Adipocyte (in vitro differentiated cells): ENCODE measurements at places on chromosomes 13 and 19.

DNA sequence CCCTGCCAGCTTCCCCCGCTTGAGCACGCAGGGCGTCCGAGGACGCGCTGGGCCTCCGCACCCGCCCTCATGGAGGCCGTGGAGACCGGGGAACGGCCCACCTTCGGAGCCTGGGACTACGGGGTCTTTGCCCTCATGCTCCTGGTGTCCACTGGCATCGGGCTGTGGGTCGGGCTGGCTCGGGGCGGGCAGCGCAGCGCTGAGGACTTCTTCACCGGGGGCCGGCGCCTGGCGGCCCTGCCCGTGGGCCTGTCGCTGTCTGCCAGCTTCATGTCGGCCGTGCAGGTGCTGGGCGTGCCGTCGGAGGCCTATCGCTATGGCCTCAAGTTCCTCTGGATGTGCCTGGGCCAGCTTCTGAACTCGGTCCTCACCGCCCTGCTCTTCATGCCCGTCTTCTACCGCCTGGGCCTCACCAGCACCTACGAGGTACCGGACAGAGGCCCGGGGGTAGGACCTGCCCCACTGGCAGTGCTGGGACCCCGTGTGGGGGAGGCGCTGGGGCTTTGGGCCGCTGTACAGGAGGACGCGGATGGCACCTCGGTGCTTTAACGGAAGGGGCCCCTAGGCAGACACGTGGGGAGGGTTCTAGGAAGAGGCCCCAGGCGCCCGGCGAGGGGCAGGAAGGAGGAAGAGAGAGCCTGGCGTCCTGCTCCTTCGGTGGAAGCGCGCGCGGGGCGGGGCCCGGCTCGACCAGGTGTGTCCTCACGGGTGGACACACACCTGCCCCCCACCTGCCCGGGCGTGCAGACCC, 681 bp downstream of the SLC5A5 start:
- no peak for DNase-seq

DNA sequence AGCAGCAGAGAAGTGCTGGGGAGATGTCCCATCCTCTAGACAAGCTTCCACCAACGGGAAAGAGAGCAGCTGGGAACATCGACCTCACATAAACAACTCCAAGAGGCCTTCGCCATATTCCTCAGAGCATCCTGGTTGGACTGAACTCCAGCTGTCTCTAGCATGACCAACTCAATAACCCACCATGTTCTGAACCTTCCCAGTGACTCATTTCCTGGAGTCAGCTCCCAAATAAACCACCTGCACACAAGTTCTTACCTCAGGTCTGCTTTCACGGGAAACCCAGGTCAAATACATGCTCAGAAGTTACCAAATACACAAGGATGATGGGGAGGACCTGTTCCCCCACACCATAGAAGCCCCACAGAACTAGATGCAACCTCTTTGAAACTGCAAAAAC, 878.5 kb downstream of the UQCRFS1 start:
- no peak for DNase-seq

DNA sequence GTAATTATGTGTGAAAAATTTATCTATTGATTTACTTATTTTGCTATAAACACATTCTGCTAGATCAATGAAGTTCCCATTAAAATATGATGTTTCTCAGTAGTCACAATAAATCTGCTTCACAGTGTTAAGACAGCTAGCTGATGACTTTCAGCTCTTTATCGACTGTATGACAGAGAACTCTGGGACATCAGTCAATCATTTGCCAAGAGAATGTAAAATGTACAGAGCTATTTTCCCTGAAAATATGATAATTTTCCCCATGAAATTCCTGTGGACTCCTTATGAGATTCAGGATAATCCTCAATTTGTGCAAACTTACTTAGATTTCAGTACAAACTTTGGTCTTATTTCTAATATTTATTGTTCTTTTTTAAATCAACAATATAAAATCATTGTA, 430.5 kb downstream of the SLITRK6 start:
- DNase-seq = no peak

DNA sequence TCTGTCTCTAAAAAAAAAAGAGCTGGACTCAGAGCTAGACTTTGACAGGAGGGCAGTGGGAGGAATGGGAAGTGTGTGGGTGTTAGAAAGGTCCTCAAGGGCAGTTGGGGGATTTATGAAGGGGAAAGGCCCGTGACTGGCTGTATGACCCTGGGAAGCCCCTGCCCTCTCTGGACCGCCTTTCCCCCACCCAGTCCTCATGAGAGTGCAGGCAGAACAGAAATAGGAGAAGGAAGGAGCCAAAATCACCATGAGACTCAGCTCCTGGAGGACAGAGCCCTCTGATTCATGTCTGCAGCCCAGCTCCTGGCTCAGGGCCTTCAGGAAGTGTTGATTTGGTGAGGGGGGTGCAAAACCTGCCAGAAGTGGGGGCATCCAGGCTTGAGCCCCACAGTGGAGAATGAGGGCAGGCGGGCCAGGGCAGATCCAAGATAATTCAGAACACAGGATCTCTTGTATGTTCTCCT, 8.7 kb upstream of the SMG9 start:
- peak; percentile 35 for DNase-seq

DNA sequence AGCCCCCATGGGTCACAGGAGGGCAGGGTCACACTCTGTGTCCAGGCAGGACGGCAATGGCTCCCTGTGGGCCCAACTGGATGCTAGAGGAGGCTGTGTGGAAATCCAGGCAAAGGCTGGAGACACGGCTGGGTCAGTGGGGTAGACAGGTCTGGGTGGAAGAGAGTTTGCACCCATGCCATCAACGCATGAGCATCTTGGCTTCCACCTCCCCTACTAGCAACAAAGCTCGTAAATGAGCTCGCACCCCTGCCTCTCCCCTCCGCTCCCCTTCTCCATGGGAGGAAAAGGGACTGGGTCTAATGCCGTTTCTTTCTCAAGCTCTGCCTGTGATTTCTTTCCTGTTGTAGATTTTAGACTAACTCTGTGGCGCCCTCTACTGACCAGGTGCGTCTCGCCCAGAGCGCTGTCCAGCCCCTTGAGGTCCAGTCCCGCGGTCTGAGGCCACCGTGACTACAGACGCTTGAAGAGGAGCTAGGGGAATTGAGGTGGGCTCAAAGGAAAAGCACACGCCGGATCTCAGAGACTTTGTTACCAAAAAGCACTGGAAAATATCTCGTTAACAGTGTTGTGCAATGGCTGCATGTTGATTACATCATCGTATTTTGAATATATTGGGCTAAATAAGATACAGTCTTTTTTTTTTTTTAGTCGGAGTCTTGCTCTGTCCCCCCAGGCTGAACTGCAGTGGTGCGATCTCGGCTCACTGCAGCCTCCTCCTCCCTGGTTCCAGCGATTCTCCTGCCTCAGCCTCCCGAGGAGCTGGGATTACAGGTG, 50.7 kb upstream of the USP29 start:
- DNase-seq = no peak

DNA sequence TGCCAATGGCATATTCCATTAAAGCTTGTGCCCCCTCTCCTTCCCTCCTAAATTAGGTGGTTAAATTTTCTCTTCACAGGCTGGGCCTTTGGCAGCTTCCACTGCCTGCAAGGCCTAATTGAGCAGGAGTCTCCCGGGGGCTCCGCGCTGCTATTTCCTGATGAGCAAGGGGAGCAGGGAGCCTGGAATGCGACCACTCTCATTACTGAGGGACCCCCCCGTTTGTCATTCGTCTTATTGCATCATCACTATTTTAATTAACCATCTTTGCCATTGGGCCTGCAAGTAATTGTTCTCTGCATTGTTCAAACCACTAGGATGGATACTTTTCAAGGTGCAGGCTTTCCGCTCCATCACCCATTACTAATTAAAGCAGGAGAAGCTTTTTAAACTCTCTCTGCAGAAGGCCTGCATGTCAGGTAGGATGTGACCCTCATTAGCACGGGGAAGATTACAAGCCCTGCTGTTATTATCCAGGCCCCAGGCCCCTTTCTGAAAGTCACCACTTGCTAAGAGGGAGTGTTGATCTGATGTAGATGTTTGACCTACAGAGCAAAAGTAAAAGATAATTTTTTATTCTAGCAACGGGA, 142.3 kb downstream of the OXGR1 start:
- no peak for DNase-seq

GRCh38 chr19:54376610-54377285, 12.0 kb upstream of the LAIR1 start:
- DNase-seq = no peak

DNA sequence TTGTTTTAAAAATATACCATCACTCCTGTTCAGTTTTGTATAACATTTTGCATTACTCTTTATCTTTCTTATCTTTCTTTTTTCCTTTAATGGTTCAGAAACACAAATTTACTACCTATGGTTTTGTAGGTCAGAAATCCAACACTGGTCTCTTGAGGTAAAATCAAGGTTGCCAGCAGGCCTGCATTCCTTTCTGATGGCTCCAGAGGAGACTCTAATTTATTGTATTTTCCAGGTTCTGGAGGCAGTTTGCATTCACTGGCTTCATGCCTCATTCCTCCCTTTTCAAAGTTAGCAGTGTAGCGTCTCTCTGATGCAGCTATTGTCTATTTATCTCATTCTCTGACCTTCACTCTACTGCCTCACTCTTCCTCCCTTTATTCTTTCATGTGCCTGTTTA, 767.4 kb downstream of the SLITRK6 start:
- no peak for DNase-seq

DNA sequence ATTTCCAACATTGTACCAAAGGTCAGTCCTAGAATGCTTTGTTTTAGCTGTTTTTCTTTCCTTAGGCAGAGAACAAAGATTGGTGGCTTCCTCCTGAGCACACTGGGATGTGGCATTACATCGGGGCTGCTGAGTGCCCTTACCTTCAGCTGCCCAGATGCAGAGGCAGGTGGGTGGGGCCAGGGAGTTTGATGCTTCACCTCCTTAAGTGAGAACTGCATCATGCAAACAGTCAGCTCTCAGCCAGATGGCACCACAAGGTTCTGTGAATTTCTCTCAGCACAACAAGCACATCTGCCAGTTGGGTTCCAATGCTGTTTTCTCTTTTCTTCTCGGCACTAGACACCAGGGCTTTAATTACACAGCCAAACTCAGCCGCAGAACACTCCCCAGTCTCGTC, 87.4 kb upstream of the UBL3 start:
- no peak for DNase-seq

DNA sequence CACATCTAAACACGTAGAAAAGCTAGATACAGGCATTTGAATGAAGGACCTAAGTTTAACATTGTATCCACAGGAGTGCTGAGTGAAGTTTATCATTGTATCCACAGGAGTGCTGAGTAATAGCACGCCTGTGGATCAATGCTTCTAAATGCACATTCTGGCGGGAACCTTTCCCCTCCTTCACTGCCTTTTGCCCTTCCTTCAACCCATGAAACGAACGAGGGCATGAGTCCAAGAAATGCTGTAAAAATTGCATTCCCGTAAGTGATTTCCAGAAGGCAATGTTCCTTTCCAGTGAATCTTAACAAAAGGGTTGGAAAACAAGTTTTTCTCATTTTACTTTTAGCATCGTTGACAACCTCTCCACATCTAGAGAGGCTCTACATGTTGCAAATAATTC, 88.1 kb downstream of the ZDHHC20 start:
- no peak for DNase-seq

DNA sequence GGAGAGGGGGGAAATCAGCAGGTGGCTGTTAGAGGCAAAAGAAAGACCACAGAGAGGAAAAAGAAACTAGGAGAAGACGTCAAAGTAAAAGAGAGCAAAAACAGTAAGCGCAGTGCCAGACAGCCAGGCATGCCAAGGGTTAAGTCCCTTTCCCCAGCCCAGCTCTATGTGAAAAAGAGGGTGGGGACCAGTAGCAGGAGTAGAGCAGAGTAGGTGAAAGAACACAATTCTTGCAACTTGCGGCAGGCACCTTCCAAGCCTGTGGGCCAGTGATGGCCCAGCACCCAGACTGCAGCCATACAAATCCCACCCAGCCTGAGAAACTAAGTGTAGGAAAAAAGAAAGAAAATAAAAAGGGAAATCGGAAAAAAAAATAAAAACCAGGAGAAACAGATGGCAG, 64.2 kb upstream of the ZNF85 start:
- DNase-seq = no peak

DNA sequence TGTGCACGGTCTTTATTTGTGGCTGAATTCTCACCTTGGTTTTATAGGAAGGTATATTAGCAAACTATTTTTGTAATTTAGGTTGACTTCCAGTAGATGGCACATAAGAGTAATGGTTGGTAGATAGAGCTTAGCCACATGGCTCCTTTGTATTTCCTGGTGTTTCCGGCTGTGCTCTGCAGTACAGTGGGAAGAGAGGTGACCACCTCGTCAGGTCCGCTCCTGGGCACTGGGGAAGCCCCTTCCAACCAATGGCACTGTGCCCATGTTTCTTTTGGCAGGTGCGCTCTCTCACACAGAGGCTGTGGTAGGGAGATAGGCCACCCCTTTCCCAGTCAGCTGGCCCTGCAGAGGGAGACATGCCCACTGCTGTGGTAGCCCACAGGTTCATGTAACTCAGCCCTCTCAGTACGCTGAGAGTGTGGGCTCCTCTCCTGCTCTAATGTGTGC, 74.3 kb upstream of the ATP12A start:
- peak; percentile 54 for DNase-seq

DNA sequence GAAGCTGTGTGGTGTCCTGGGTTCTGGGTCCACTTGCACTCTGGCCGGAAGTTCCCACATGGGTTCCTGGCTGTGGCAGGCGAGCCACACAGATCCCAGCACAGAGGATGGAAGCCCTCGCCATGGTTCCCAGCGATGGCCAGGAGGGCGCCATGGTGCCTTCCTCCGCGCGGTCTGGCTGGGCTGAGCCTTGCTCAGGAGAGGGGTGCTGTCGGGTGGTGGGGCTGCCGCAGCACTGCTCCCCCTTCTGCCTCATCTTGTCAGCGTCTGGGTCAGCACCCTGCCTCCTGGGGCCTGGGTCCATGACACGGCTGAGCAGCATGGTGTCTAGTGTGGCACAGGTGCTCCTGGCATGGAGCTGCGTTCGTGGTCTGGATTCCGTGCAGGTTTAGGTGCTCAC, 33.5 kb downstream of the DOT1L start:
- no peak for DNase-seq

DNA sequence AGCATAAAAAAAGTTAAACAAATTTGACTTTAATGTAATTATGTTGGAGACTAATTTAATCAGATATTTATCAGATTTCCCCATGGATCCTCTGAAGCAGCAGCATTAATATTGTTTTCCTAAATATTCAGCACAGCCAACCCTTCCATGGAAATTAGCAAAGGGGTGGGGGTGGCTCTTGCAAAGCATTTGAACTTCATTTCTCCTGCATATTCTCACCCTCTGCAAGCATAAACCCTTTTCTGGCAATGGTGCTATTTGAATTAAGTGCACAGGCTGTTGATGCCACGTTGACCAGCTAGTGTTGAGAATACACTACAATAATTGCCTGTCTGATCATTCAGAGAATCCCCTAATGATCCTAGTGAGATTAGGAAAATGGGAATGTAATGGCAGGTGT, 488.1 kb upstream of the KLF12 start:
- no peak for DNase-seq

DNA sequence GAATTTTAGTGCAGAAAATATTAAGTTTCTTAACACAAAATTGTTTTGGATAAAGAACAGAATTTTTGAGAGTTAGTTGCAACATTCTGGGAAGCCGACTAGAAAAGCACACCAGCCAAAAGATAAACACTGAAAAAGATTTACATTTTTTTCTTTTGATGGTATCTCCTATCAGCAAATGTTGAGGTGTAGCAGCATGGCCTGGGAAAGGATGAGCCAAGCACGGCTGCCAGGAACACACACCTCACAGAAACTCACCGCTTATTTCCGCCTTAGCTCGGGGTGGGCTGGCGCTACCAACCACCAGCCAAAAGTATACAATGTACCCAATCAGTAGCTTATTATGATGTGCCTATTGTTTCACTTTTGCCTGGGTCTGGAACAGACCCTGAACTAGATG, 134.7 kb downstream of the MIPEP start:
- DNase-seq = peak; percentile 49
